ENCODE measurements at places on chromosomes 1 and 21.

GRCh38 chr1:169338617-169339016, 29.0 kb downstream of the NME7 start:
- no peak for DNase-seq

DNA sequence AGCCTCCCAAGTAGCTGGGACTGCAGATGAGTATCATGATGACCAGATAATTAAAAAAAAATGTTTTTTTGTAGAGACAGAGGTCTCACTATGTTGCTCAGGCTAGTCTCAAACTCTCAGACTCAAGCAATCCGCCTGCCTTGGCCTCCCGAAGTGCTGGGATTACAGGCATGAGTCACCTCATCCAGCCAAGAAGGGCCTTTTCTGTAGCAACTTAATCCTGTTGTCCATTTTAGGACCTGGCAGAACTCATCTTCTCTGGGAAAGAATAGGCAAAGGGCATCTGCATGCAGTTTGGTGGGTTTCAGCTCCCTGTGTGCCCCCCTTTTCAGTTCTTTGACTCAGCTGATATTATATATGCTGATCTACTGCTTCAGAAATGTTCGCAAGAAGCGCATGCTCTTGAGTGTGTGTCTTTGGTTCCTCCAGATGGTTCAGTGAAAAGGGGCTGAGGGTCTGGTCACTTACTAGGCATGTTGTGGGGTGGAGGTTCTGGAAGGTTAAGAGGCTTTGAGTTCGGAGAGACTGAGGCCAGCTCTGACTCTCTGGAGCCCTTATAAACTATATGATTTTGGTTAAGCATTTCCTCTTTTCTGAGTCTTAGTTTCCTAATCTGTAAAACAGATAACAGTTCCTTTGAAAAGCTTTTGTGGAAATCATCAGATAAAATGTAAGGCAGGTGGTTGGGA, 19.4 kb upstream of the SRSF4 start:
- DNase-seq: no peak

DNA sequence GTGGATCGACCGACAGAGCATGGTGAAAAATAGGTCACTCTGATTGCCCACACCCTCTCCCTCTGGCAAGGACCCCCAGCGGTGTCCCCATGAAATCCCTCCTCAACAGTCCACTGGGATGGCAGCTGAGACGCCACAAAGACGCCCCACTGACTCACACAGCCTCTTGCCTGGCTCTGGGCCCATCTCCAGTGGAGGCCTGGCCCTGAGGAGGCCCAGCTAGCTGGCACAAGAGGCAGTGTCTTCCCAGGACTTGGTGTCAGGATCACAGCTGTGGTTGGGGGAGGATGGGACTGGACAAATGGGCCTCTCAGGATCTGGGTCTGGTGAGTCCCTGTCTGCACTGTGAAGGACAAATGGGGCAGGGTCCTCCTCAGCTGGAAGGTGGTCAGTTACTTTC, 4.6 kb downstream of the ALX3 start:
- DNase-seq: no peak

DNA sequence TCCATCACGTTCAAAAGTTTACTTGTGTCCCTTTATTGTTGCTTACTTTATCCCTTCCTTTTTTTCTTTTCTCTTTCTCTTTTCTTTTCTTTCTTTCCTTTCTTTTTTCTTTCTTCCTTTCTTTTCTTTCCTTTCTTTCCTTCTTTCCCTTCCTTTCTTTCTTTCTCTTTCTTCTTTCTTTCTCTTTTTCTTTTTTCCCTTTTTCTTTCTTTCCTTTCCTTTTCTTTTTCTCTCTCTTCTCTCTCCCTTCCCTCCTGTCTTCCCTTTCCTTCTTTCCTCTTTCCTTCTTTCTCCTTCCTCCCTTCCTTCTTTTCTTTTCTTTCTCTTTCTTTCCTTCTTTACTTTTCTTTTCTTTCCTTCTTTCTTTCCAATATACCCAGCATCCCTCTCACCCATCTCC, 391.2 kb downstream of the DPYD start:
- no peak for DNase-seq

GRCh38 chr1:51032936-51033335, 62.9 kb downstream of the CDKN2C start:
- no peak for DNase-seq

DNA sequence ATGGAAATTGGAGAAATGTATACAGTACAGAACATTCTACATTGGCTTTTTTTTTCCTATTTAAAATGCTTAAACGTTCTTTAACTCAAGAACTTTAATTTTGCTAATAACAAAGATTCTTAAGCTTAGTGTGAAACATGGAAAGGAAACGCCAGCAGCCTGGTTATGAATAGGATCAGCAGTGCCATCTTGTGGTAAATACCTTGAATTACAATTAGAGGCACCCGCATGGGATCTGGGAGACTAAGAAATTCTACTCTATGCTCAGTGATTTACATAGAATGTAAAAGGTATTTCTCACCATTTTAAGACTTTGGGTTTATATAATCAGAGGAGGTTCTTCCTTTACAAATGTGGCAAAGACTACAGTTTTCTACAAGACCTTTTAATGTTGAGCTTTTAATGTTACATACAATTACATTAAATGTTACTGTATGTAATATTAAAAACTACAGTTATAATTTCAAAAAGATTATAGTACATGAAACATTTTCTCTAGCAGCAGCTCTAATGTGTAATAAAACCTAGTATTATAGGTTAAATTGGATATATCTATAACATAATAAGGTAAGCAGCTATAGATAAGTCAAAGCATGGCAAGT, 32.1 kb upstream of the APOBEC4 start:
- DNase-seq: peak; percentile 42
